ENCODE measurements at places on chromosomes 7 and 10. TPM values are rescaled to one million over a fixed set of nuclear protein-coding genes. Genes with fewer than 3 reads are reported as not detected.

DNA sequence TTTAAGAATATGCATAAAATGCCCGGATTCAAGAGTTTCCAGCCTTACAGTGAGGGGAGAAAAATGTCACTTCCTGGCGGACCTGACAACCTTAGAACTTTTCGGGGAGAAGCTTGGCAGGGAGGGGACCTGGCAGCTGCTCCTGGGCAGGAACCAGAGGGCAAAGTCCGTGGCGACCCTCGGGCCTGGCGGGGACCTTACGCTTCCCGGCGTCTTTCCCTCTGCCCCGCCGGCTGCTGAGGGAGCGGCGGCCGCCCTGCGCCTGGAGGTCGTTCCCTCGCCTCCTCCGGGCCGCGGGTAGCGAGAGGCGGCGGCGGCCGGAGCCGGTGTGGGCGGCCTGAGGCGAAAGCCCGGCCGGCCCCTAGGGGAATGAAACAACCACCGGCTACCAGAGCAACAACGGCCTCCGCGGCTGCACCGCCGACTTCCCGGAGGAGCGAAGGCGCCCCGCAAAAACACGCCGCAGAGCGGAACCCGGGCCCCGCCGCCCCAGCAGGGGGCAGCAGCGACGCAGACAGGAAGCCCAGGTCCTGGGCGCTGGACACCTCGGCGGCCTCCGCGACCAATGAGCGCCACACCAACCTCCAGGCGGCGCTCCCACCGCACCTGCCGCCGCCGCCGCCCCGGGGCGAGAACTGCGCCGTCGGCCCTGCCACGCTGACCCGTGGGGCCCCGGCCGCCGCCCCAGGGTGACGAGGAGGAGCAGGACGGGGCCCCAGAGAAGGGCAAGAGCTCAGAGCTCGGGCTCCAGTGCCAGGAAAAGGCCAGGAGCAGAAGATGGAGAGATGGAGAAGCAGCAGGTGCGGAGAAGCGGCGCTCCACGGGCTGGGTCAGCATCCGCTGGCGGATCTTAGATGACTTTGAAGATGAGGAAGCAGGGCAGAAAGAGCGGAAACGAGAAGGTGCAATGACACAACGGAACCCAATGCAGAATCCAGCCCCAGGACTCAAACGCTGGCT lies 10.5 kb upstream of the ACSM6 start:
- peak overlapping the region; percentile 48 for H3K27ac ChIP-seq
- peaks cover 10% of the 10 kb centered on the region for H3K4me1 ChIP-seq
- peak overlapping the region; percentile 63 for H3K4me3 ChIP-seq
- no peaks in the 10 kb centered on the region for H3K36me3 ChIP-seq
- DNase-seq, result peak; percentile 87

DNA sequence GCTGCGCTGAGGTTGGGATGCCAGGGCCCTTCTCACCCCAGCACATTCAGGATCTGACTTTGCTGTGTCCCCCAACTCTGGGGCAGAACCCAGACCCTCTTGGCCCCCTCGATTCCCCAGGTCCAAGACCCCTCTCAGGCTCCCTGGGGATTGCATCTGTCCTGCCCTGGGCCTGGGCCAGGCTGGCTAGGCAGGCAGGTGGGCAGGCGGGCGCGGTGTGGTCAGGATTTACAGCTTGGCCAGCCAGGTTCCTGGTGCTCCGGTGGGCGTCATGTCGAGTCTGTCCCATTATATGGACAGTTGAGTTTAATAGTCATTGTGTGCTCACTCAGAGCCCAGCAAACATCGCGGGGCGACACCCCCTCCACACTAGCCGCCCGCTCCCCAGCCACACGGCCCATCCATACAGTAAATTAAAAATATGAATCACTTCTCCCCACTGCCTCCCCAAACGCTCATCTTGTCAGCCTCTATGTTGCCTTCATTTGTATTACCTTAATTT lies 23.5 kb downstream of the POLL start:
- no peaks in the 10 kb centered on the region for H3K36me3 ChIP-seq
- H3K27ac ChIP-seq, result no peak overlapping the region
- no peak overlapping the region for H3K4me3 ChIP-seq
- no peak for DNase-seq

DNA sequence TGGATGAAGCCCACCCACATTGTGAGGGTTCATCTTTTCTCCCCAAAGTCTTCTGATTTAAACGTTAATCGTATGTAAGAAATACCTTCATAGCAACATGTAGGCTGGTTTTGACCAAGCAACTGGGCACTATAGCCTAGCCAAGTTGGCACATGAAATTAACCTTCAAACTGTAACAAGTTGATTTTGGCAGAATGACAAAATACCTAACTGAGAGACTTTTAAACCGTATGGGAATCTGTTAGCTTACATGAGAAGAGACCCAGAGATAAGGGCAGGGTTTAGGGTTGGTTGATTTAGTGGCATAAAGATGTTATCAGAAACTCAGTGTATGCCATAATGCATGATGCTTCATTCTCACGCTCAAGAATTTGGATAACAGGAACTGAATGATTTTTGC lies 69.5 kb downstream of the CDK13 start:
- no peak overlapping the region for H3K27ac ChIP-seq
- H3K27me3 ChIP-seq, result no peaks in the 10 kb centered on the region
- no peaks in the 10 kb centered on the region for H3K4me1 ChIP-seq
- no peak overlapping the region for H3K4me3 ChIP-seq
- peaks cover 20% of the 10 kb centered on the region for H3K36me3 ChIP-seq

DNA sequence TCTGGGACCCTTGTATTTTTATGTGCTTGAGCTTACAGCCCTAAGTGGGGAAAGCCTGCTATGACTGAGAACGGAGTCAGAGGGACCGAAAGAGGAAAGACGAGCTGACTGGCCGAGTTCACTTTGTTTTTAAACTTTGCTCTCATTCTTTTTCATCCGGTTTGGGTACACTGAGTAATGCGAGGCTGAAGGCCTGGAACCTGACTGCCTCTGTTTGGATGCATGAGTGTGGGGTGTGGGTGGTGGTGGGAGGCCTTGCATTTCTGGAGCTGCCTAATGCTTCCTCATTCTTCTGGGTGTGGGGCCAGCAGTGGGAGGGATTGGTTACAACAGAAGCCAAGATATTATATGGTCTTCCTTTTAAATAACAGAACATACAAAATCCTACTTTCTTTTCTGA lies 155.5 kb downstream of the BUB3 start:
- no peak overlapping the region for H3K27ac ChIP-seq
- H3K4me3 ChIP-seq, result no peak overlapping the region
- no peaks in the 10 kb centered on the region for H3K4me1 ChIP-seq
- H3K36me3 ChIP-seq, result no peaks in the 10 kb centered on the region

Gene GRM3
- not detected for total RNA-seq

Gene CTTNBP2
- total RNA-seq, result not detected

Gene PRKCQ
- total RNA-seq, result 13.6 TPM

Gene ASB10
- total RNA-seq, result not detected

Gene SFMBT2
- total RNA-seq, result 13.6 TPM

Gene GIMAP1
- total RNA-seq, result 0.11 TPM

Gene FXYD4
- not detected for total RNA-seq

Data from K562 (cell line).